ENCODE measurements at places on chromosomes 5 and 9. TPM values are rescaled to one million over a fixed set of nuclear protein-coding genes. Genes with fewer than 3 reads are reported as not detected.
A peak's percentile ranks its signal among the peaks of the same experiment; 100 is the strongest.

DNA sequence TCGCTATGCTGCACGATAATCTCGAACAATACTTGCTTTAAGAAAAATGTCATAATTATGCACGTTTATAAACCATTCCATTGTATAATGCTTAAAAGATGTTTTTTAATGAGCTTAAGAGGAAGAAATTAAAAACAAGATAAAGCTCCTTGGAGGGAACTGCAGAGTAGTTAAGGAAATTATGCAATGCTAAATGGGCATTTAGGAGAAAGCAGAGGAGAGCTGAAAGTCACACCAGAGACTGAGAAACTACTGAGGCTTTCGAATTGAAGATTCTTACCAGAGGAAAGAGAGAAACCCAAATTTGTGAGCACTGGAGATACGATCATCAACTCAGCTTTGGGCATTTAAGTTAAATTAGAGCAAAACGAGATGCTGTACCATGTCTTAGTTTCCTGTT, 119.4 kb downstream of the CDH10 start:
- DNase-seq = no peak

- peak; percentile 21 for DNase-seq
Observed at GRCh38 chr5:33317271-33317670, 123.5 kb upstream of the TARS1 start.

DNA sequence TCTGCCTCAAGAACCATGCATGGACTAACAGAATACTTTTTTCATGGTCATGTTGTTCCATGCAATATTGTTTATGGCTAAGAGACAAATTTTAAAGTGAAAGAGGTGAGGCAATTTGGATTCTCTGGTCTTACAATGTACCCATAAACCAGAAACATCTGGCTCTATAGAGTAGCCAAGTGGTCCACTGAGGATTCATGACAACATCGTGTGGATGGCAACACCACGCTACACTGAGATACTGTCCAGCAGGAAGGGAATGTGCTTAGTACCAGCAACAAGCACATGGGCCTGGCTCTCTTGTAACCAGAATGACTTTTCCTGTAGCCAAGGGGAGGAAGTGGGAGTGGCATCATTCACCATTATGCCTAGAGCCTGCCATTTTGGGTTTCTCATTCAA, 218.2 kb downstream of the GADD45G start:
- DNase-seq = no peak

DNA sequence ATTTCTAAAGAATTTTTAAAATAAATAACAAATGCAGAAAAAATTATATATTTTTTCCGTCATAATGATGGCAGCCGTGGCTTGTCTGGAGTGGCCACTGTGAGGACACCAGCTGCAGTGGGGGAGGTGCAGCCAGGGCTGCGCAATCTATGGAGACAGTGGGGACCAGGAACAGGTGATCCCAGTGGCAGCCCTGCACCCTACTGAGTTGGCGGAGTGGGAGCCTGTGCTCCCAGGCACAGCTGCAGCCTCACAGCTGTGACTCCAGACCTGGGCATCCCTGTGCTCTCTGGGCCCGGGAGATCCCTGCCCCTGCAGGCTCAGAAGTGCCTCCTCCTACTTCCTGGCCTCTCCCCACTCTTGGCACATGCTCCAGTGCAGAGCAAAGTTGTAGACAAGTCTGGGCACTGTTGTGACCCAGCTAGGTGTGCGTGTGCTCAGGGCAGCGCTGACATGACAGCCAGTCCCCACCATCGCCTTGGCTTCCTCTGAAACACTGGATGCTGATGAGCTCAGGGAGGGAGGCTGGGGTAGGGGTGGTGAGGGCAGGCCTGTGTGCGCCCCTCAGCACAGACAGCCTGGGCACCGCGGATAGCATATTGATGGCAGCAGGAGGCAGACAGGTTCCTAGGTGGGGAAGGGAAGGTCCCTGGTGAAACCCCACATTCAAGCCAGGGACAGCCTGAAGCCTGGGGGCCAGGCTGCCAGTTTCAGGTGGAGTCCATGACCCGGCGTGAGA, 96.0 kb upstream of the PRR16 start:
- DNase-seq = no peak

- peak; percentile 70 for DNase-seq
Observed at GRCh38 chr5:142422429-142422828, 97.6 kb upstream of the SPRY4 start.

Gene CER1
- total RNA-seq = not detected

Gene TSSK1B
- total RNA-seq = not detected

Gene GRM6
- not detected for total RNA-seq

Gene KCNV2
- not detected for total RNA-seq

Gene PLCXD3
- 0.07 TPM for total RNA-seq

Gene ACTBL2
- 0.47 TPM for total RNA-seq

All from HT1080 (cell line).